ENCODE measurements at places on chromosomes 13 and 19. TPM values are rescaled to one million over a fixed set of nuclear protein-coding genes. Genes with fewer than 3 reads are reported as not detected.

CXCL17 gene
- total RNA-seq = not detected

ZNF285 gene
- 1.2 TPM for total RNA-seq

GJA3 gene
- 2.2 TPM for total RNA-seq

C2CD4C gene
- 0.20 TPM for total RNA-seq
